Activated CD4-positive, alpha-beta T cell treated with anti-CD3 and anti-CD28 coated beads, Interleukin-2, amount 10 ng/mL, durations not matched to agents 7 days and 5 days (primary cell): ENCODE measurements at places on chromosomes 13 and 19. TPM values are rescaled to one million over a fixed set of nuclear protein-coding genes. Genes with fewer than 3 reads are reported as not detected.

DNA sequence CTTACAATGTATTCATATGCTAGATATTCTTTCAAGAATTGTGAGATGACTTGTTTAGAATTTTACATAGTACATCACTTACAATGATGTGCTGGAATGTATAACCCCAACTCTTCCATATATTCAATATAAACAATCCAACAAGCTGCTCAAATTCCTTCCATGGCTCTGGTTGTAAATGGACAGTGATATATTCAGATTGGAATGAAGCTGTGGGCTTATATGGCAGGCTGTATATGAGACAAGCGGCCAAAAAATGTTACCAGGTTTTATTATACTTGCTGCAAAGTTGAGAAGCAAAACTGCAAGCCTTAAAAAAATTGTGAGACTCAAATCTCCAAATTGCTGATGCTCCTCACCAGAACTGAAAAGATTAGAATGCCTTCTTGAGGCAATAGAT, 83.6 kb upstream of the KLF12 start:
- H3K27me3 ChIP-seq, result peaks cover 2% of the 10 kb centered on the region
- H3K27ac ChIP-seq, result no peak overlapping the region
- no peak overlapping the region for H3K4me3 ChIP-seq
- peaks cover 5% of the 10 kb centered on the region for H3K4me1 ChIP-seq

DNA sequence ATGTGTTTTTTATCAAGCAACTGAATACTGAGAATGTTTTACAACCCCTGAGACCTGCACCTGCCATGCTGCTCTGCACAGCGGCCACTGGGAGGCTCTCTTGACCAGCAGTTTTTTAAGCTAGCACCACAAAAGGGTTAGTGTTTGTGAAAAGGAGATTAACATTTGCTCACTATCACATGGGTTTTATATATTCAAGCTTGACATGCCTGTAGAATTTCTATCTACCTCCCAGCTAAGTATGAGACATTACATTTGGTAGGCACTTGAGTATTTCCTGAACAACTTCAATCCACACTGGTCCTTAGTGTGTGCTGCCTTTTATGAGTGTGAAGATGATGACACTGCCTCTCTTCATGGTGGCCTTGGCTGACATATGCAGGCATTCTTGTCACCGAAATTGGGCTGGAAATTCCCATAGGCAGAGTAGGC, 1238.9 kb downstream of the UQCRFS1 start:
- DNase-seq, result peak; percentile 11
- H3K4me1 ChIP-seq, result no peaks in the 10 kb centered on the region
- H3K4me3 ChIP-seq, result no peak overlapping the region
- no peak overlapping the region for H3K27ac ChIP-seq
- no peaks in the 10 kb centered on the region for H3K27me3 ChIP-seq

- H3K36me3 ChIP-seq, result no peaks in the 10 kb centered on the region
- DNase-seq, result no peak
Observed at GRCh38 chr13:111948281-111948680, 118.7 kb upstream of the SOX1 start.

Gene GPR180
- 6.8 TPM for total RNA-seq

DNA sequence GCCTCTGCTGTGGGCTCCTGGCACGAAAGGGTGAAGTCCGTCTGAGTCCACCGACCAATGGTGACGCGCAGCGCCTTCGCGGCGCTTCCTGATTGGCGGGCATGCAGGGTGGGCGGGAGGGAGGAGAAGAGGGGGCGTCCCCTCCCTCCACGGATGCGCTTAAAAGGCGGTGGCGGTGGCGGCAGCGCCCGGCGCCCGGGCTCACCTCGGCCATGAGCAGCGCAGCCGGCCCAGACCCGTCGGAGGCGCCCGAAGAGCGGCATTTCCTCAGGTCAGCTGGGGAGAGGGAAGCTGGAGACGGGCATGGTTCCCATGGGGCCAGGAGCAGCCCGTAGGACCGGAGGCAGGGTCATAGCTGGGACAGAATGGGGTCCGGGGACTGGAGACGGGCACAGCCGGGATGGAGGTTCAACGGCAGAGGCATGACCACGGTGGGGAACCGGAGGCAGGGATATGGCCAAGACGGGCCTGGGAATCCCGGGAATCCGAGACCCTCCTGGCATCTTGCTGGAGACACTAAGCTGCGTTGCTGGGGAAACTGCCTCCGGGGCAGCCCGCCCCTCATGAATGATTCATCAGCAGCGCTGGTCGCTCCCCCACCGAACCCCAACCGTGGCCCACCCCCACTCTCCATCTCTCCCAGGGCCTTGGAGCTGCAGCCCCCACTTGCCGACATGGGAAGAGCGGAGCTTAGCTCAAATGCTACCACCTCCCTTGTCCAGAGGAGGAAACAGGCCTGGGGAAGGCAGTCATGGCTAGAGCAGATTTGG, at the start of gene YJEFN3:
Gene YJEFN3, plus strand, starts transcription at position 191 of the 770 bp plus-strand sequence. Its CDS starts 22 bp downstream, at position 213.
- DNase-seq, result no peak
- H3K36me3 ChIP-seq, result peaks cover 16% of the 10 kb centered on the region
- no peak within 1 kb of the TSS for H3K4me3 ChIP-seq
- no peak within 1 kb of the TSS for H3K27ac ChIP-seq
- peaks cover 18% of the 10 kb centered on the region for H3K4me1 ChIP-seq
- no peaks in the 10 kb centered on the region for H3K27me3 ChIP-seq

DNA sequence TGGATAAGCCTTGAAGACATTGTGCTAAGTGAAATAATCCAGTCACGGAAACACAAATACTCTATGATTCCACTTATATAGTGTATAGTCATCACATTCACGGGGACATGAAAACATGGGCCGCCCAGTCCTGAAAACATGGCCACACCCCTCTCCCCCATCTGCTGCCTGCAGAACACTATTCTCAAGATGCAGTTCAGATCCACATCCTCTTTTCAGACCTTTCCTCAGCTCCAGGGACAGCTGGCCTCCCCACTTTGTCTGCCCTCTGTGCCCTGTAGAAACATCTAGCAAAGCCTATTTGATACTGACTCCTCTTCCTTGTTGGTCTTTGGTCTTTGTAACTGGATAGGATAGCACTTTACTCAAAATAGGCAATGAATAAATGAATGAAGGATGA, 8.3 kb downstream of the RFX2 start:
- H3K27me3 ChIP-seq, result no peaks in the 10 kb centered on the region
- no peak for DNase-seq
- H3K27ac ChIP-seq, result no peak overlapping the region
- H3K36me3 ChIP-seq, result peaks cover 5% of the 10 kb centered on the region

Gene ERFL
- total RNA-seq, result 1.5 TPM

GRCh38 chr19:30733826-30734550, 361.8 kb downstream of the ZNF536 start:
- no peak overlapping the region for H3K4me3 ChIP-seq
- no peaks in the 10 kb centered on the region for H3K36me3 ChIP-seq
- H3K27me3 ChIP-seq, result no peaks in the 10 kb centered on the region
- H3K4me1 ChIP-seq, result no peaks in the 10 kb centered on the region

DNA sequence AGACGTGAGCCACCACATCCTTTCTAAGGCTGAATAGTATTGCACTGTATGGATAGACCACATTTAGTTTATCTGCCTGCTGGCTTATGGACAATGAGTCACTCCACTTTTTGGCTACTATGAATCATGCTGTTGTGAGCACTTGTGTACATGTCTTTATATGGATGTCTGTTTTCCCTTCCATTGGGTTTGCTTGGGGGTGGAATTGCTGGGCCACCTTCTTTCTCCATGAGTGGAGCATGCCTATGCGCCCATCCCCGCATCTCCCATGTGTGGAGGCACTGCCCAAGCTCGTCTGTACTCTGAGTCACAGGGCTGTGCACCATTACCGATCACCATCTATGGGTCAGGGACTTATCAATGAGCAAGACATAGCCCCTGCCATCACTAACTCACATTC, 127.2 kb upstream of the GJB6 start:
- H3K36me3 ChIP-seq, result peaks cover 2% of the 10 kb centered on the region
- H3K27me3 ChIP-seq, result no peaks in the 10 kb centered on the region

- no peak for DNase-seq
- no peaks in the 10 kb centered on the region for H3K27me3 ChIP-seq
- peaks cover 59% of the 10 kb centered on the region for H3K36me3 ChIP-seq
- no peaks in the 10 kb centered on the region for H3K4me1 ChIP-seq
- no peak overlapping the region for H3K27ac ChIP-seq
Observed at GRCh38 chr19:58265100-58265499, 13.7 kb upstream of the ZNF8 start.

Gene KISS1R
- total RNA-seq, result 1.1 TPM

Gene LRFN3
- 13.5 TPM for total RNA-seq

- no peaks in the 10 kb centered on the region for H3K27me3 ChIP-seq
- no peaks in the 10 kb centered on the region for H3K36me3 ChIP-seq
- H3K4me3 ChIP-seq, result no peak overlapping the region
- no peak overlapping the region for H3K27ac ChIP-seq
- no peak for DNase-seq
- no peaks in the 10 kb centered on the region for H3K4me1 ChIP-seq
Observed at GRCh38 chr13:64274481-64275217, 2859.0 kb upstream of the PCDH20 start.

DNA sequence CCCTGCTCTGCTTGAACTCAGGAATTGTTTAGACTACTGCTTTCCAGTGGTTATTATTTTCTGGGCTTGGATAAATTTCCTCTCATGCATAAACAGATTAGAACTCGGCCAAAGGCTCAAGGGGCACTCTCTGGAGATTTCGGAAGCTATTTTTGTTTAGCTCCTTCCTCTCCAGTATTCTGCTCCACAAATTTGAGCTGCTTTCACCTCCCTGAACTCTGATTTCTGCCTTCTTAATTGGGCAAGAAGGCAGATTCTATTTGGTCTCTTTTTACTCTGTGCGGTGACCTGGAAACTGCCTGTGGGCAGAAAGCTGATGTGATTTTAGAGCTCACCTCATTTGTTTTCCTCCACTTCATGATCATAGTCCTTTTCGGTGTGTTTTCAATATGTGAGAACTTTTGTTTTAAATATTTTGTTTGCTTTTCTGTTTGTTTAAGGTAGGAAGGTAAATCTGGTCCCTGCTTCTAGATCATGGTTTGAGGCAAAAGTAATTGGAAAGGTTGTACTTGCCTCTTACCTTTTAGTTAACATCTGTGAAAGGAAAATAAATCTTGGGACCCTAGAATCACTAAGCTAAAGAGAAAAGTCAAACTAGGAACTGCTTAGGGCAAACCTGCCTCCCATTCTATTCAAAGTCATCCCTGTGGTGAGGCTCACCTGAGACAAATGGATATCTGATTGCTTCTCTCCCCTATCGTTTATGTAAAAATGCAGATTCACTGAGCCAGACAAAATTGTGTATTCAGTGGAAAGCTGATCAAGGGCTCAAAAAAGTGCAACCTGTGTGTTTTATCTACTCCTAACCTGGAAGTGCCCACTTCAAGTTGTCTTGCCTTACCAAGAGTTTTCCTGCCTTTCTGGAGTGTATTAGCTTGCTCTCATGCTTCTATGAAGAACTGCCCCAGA, 714.7 kb upstream of the PCDH20 start:
- no peak overlapping the region for H3K27ac ChIP-seq
- no peak for DNase-seq
- no peaks in the 10 kb centered on the region for H3K27me3 ChIP-seq

Gene CYP2F1
- not detected for total RNA-seq

Gene ATCAY
- total RNA-seq, result not detected

Gene ISOC2
- 18.9 TPM for total RNA-seq

Gene SH2D3A
- 35.2 TPM for total RNA-seq

GRCh38 chr13:28544026-28544425, 49.1 kb upstream of the FLT1 start:
- H3K4me3 ChIP-seq, result no peak overlapping the region
- no peaks in the 10 kb centered on the region for H3K36me3 ChIP-seq
- no peak for DNase-seq
- H3K27me3 ChIP-seq, result peaks cover 2% of the 10 kb centered on the region
- peaks cover 5% of the 10 kb centered on the region for H3K4me1 ChIP-seq

- no peaks in the 10 kb centered on the region for H3K36me3 ChIP-seq
- peaks cover 69% of the 10 kb centered on the region for H3K27me3 ChIP-seq
- DNase-seq, result no peak
- H3K27ac ChIP-seq, result no peak overlapping the region
- H3K4me1 ChIP-seq, result peaks cover 29% of the 10 kb centered on the region
- H3K4me3 ChIP-seq, result no peak overlapping the region
Observed at GRCh38 chr19:45595814-45596213, 6.2 kb downstream of the GPR4 start.

GRCh38 chr19:32324631-32325285, 20.7 kb upstream of the ZNF507 start:
- H3K4me1 ChIP-seq, result no peaks in the 10 kb centered on the region
- H3K36me3 ChIP-seq, result no peaks in the 10 kb centered on the region
- H3K27me3 ChIP-seq, result peaks cover 2% of the 10 kb centered on the region
- no peak overlapping the region for H3K27ac ChIP-seq
- H3K4me3 ChIP-seq, result no peak overlapping the region

DNA sequence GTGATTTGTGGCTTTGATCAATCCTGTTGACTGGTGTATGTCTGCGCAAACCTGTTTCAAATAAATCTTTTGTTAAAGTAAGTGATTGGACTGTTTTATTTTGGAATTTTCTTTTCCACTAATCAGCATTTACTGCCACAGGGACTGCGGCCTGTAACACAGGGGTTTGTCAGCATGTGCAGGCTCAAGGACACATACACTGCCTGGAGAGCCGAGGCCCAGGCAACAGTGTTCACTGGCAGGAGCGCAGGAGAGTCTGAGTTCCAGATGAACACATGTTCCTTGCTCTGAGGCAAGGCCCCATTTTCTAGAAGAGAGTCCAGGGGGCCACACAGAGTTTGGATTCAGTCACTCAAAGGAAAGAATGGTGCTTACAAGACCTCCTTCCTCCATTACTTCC, 26.0 kb downstream of the SHISA2 start:
- H3K4me3 ChIP-seq, result no peak overlapping the region
- no peaks in the 10 kb centered on the region for H3K36me3 ChIP-seq
- H3K4me1 ChIP-seq, result no peaks in the 10 kb centered on the region
- DNase-seq, result no peak
- H3K27me3 ChIP-seq, result peaks cover 9% of the 10 kb centered on the region

DNA sequence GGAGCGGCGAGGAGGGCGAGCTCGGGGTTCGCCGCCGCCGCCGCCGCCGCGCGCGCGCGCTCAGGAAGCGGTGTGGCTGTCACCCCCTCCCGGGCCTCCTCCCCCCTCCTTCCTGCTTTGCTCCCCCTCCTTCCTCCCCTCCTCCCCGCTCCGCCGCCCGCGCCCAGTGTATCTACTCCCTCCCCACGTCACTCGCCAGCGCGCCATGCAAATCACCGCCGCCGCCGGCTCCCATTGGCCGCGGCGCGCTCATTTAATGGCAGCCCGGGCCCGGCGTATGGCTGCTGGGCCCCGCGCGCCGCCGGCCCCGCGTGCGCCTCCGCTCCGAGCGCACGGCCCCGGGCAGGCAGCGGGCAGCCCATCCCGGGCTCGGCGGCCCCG, 335 bp upstream of the SOX1 start:
- H3K4me3 ChIP-seq, result no peak overlapping the region
- no peak overlapping the region for H3K27ac ChIP-seq
- DNase-seq, result peak; percentile 20
- H3K4me1 ChIP-seq, result peaks cover 3% of the 10 kb centered on the region
- H3K36me3 ChIP-seq, result peaks cover 4% of the 10 kb centered on the region
